ENCODE measurements at places on chromosomes 2 and 18.
A peak's percentile ranks its signal among the peaks of the same experiment; 100 is the strongest.

- DNase-seq: no peak
Measured at GRCh38 chr2:39618236-39618635, 47.5 kb upstream of the TMEM178A start.

DNA sequence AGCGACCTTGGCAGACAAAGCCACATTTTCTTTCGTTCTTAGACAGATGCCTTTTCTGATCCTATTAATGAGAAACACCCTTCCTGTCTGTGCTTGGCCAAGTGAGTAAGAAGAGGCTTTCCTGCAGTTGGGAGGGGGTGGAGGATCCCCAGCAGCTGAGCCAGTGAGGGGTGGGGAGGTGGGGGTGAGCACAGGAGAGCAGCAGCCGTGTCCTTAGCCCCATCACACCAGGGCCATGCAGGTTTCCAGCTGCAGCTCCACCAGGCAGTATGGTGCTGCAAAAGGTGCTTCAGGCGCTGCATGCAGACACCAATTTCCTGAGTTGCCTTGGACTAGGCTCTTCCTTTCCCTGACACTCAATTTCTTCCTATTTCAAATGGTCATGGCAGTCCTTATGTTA, 123.3 kb upstream of the SIX2 start:
- peak; percentile 40 for DNase-seq

DNA sequence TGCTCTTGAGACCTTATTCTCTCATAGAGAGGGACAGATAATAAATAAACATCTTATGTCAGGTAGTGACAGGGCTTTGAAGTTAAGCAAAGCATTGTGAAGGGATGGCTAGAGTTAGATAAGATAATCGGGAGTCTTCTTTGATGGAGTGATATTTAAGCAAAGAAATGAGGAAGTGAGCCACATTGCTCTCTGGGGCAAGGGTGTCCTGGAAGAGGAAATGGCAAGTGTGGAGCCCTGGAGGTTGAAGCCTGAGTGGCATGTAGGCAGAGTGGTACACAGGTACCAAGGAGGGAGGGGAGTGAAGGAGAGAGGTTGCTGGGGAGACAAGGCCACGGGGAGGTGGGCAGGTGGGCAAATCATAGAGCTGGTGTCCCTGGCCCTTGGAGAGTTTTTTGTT, 110.2 kb downstream of the CTAGE1 start:
- DNase-seq: no peak

GRCh38 chr18:78875016-78875777, 104.4 kb upstream of the SALL3 start:
- DNase-seq: peak; percentile 31

- DNase-seq: no peak
Measured at GRCh38 chr2:156672556-156673332, 236.6 kb downstream of the GPD2 start.

- no peak for DNase-seq
Measured at GRCh38 chr2:1727796-1728474, 16.4 kb downstream of the PXDN start.

- peak; percentile 86 for DNase-seq
Measured at GRCh38 chr2:2270808-2271415, 60.2 kb downstream of the MYT1L start.

- no peak for DNase-seq
Measured at GRCh38 chr2:155169317-155169716, 470.8 kb downstream of the KCNJ3 start.

DNA sequence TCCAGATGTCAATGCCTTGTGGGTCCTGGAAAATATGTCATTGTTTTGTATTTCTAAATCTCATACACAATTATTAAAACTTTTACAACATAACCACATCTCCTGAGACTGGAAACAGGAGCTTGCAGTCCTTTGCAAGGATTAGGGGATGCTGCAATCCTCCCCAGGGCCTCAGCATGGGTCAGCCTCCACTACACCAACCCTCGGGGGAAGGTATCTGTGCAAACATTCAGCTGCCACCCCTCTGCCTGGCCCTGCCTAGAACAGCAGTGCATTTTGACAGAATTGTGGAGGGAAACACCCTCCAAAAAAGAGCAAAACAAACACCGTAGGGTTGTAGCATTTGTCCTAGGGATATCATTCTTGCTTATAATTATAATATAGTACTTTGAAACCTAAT, 4.2 kb upstream of the UPP2 start:
- DNase-seq: no peak

GRCh38 chr2:20577495-20578235, 73.2 kb downstream of the HS1BP3 start:
- DNase-seq: peak; percentile 54

DNA sequence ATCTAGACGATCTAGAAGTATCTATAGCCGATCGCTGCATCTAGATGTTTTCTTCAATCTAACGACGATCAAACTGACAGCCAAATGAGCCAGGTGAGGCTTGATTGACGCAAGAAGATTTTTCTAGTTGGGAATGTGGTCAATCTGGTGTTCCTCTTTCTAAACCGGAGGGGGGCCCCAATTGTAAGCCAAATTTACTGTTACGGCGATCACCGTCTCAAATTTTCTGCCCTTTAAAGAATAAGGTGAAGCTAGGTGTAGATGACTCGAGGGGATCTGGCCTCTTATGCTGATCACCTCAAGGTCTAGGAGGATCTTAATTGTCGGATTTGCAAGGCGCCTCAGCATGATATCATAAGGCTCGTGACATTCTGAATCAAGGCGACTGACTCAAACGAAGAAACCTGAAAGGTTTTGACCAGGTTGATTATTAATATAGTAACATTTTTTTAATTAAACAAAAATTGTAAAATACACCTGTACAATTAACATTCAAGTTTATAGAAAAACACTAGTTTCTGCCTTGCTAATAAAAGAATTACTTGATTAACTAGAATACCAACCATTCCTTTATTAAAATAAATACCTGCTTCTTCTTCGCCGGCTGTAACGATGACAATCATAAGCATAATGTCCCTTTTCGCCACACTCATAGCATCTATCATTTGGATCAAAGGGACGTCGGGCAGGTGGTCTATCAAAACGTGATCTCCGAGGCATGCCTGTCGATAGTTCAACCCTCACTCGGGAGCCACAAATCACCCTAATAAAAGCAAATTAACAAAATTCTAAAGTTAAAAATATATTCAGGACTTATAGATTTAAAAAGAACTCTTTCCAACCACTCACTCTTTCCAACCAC, 2.0 kb downstream of the SRSF7 start:
- DNase-seq: no peak

DNA sequence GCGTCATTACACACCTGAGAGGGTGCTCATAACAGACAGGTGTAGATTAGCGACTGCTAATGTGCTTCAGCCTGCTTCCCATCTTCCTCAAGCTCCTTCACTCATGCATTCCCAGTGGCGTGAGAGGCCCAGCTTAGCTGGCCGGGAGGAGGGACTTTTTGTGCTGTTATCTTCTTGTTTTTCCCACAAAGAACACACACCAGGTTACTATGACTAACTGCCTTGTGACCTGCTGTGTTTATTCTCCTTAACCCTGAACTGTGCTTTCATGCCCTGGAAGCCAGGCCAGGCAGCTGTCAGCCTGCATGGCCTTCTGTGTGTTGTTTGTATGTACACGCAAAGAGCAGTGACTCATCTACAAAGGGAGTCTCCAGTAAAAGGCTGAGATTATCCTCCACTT, 143.8 kb downstream of the PIEZO2 start:
- peak; percentile 97 for DNase-seq

- no peak for DNase-seq
Measured at GRCh38 chr2:135844301-135844895, 7.4 kb upstream of the LCT start.

GRCh38 chr2:120797421-120798221, 62.0 kb downstream of the GLI2 start:
- DNase-seq: no peak

DNA sequence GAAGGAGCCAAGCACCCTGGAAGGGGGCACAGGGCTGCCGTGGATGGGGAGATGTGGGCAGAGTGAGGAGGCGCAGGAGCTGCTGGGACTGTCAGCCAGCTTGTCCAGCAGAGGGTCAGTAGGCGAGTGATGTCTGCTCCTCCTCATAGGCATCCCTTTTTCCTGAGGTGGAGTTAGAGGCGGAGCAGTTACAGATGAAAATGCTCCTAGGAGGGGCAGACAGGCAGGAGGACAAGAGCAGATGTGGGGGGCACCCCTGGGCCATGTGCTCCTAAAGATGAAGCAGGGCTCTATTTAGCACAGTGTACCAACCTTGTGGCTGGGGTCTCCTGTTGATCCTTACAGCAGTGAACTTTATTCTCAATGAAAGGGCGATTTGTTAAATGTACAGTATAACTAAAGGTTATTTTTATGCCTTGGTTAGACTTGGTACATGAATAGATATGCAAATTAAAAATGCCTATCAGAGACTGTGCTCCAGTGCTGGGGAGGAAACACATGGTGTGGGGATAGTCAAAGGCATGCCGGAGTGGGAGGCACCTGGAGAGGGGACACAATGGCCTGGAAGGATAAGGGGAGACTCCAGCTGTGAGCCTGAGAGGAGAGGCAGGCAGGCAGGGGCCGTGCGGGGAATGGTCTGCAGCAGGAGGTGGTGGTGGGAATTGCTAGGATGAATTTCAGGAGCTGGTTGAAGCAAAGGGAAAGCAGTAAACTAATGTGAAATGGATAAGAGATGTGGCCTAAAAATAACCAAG, 175.3 kb downstream of the CLIP4 start:
- no peak for DNase-seq

GRCh38 chr2:240557808-240558207, at the start of gene ANKMY1:
TSS of gene ANKMY1 (minus strand) at chr2:240557988. CDS start at chr2:240557335, 653 bp downstream.
- peak; percentile 86 for DNase-seq

DNA sequence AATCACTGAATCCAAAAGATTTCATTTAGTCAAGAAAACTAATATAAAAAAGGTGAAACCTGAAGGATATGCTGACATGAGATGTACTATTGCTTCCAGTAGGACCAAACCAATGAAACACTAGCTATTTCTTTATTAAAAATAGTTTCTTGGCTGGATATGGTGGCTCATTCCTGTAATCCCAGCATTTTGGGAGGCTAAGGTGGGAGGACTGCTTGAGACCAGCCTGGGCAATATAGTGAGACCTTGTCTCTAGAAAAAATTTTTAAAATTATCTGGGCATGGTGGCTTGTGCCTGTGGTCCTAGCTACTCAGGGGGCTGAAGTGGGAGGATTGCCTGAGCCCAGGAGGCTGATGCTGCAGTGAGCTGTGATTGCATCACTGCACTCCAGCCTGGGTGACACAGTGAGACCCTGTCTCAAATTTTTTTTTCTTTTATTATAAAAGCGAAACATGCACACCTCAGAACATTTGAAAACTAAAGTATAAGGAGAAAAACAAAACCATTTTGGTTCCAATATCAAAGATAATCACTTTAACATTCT, 266.2 kb downstream of the TGIF1 start:
- DNase-seq: no peak

- DNase-seq: peak; percentile 63
Measured at GRCh38 chr2:176653479-176654443, 384.5 kb downstream of the MTX2 start.

- DNase-seq: no peak
Measured at GRCh38 chr2:199495147-199495546, 37.4 kb upstream of the SATB2 start.

DNA sequence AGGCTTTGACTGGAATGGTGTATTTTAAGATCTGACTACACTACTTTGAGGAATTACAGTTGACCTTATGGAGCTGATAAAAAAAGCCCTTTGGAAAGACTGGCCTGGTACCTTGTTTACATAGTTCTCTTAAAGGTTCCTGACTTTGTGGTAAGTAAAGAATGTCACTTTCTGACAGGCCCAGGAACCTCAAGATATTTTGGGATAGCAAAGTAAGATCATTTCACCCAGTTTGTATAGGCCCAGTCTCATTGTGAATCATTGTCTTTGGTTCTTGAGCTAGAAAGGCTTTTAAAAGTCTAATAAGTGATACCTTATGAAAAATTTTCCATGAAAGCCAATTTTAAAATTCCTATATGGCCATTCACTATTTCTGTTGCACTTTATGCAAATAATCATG, 316.3 kb upstream of the LRRTM4 start:
- no peak for DNase-seq
